ENCODE measurements at places on chromosomes 7 and 10.

- no peak for DNase-seq
These were observed 2.5 kb downstream of the SAP25 start for GRCh38 chr7:100570954-100571828.

GRCh38 chr7:85000735-85001350 lies 186.0 kb downstream of the SEMA3D start:
- no peak for DNase-seq

GRCh38 chr7:1969459-1970284 lies 263.1 kb downstream of the MAD1L1 start:
- DNase-seq: peak; percentile 24

DNA sequence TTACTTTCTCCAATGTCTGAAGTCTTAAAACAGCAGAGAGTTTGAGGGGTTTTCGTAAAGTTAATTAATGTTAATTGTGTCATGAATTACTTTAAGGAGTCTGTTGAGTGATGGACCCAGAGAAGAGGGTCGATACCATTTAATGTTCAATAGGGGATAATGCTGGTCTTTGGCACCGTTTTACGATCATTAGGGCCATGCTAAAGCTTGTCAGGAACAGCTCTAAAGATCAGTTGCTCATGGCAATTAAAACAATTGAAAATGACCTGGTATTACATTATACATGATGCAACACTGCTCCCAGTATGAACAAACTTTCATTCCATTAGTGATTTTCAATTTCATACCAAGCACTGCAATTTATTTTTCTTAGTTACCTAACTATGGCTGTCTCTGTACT lies 296.9 kb downstream of the ETV1 start:
- no peak for DNase-seq

- peak; percentile 17 for DNase-seq
These were observed at the start of gene AMPH for GRCh38 chr7:38630720-38631673. Gene AMPH (minus strand): TSS chr7:38631373. CDS start chr7:38631351, 22 bp downstream.

DNA sequence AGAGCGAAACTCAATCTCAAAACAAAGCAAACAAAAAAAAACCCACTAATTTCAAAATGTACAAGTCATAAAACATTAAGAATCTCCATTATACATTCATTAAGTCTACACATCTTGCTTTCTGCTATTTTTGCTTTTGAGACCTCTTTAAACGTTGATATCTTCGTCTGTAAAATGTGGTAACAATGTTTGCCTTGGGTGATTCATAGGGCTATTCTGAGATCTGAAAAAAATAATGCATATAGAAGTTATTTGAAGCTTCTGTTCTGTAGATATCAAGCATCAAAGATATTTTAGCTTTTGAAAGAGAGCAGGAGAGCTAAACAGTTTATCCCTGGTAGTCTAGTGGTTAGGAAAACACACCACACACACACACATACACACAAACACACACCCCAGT lies 158.1 kb upstream of the PLXDC2 start:
- DNase-seq: no peak

- no peak for DNase-seq
These were observed 94.0 kb downstream of the NPSR1 start for GRCh38 chr7:34751725-34752643.

DNA sequence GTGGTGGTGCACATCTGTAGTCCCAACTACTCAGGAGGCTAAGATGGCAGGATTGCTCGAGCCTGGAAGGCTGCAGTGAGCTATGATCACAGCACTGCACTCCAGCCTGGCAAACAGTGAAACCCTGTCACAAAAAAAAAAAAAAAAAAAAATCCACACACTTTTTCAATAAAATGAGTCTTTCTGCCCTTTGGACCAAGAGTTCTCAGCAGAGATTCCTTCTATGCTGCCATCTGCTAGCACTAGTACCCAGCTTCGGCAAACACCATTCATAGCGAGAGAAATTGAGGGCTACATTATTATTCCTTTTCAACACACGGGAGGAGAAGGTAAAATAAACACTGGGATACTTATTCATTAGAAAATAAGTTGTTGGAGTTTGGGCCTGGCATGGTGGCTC lies 43.4 kb upstream of the CCDC7 start:
- DNase-seq: no peak

DNA sequence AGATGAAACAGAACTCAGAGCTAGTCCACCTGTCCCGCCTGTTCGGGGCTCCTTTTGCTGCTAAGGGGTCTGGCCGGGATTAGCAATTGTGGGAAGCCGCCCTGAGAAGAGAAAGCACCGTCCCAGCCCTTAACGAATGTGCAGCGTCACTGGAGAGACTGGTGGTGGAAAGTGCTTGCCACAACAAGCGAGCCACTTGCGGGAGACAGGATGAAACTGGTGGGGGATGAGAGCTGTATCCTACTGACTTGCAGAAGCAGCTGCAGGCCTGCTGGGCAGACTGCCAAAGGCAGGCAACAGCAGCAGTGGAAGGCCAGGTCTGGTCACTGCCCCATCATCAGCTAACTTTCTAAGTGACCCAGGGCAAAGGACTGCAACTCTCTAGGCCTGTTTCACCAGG lies 95.4 kb downstream of the FAM53B start:
- DNase-seq: peak; percentile 92

GRCh38 chr10:82288461-82288881 lies 413.5 kb downstream of the NRG3 start:
- no peak for DNase-seq

DNA sequence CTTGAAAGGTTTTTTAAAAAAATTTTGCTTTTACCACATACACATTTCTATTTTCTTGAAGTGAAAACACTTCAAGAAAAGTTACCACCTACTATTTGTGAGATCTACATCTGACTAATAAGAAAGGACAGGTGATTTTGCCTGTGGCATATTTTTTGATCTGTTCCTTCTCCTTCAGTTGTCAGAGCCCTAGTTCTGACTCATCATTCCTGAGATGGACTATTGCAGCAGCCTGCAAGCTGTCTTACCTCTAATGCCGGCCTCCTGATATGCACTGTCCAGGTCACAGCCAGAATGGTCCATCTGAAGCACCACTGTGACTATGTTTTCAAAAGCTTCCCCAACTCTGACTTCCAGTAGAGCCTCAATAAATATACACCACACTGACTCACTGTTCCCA lies 28.2 kb upstream of the ANK3 start:
- DNase-seq: no peak

- DNase-seq: no peak
These were observed 94.9 kb upstream of the PIK3CG start for GRCh38 chr7:106770191-106770590.

DNA sequence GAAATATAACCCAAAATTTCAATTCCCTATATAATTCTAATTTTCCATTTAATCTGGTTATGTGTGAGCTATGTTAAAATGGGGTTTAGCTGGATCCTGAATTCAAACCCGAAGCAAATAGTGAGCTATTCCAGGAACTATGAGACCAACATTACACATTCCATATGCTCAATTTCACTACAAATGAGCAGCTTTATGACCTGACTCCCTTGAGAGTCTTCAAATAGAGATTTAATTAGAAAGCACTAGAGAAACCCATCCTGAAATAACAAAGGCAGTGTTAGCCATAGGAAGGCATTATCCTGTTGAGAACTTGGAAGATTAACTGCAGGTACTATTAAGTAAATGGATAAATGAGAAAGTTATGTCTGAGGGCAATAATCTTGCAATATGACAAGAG lies 890.0 kb downstream of the GRM8 start:
- DNase-seq: no peak

DNA sequence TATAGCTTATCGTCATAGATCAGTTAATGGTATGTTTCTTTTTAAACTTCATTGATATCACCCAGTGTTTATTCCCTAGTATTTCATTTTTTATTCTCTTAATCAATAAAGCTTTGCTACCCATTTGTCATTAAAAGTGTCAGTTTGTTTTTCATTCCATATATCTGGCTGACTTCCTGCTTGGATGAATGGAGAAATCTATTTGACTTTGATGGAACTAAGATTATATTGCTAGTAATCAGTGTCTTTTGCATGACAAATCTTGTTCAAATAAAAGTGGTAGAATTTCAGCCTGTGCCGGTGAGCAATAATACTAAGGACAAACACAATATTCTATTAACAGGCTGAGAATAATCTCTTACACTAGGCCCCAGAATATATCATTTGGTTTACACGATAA lies 203.3 kb downstream of the SEC23IP start:
- DNase-seq: no peak

DNA sequence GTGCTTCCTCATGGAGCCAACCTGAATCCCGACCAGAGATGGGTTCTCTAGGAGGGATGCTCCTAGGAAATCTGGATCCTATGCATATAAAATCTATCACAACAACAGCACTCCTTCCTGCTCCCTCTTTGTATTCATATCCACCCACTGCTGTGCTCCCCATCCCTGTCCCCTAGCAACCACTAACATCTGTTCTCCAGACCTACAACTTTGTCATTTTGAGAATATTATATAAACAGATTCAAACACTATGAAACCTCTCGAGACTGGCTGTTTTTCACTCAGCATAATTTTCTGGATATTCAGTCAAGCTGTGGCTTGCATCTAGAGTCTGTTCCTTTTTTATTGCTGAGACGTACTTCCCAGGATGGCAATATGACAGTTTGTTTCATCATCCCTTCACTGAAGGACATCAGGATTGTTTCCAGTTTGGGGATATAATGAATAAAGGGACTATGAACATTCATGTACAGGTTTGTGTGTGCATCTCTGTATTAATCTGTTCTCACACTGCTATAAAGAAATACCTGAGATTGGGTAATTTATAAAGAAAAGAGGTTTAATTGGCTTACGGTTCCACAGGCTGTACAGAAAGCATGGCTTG lies 36.0 kb upstream of the PRR15 start:
- no peak for DNase-seq

DNA sequence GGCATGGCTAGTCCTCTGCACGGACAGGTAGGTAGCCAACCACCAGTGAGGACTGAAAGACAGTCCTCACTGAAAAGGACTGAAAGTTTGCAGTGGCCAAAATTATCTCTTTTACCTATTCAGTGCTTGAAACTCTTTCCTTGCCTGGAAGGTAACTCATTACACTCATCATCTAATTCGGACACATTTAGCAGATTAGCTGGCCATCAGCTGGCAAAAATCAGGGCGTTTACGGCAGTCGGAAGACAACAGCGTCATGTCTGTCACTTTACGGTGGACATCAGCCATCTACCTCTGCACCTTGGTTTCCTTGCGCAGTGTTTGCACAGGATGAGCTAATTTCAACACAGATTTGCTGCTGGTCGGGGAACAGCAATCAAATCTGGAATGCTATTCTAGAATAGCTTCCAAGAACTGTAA lies 740 bp downstream of the ANXA7 start:
- DNase-seq: peak; percentile 9

DNA sequence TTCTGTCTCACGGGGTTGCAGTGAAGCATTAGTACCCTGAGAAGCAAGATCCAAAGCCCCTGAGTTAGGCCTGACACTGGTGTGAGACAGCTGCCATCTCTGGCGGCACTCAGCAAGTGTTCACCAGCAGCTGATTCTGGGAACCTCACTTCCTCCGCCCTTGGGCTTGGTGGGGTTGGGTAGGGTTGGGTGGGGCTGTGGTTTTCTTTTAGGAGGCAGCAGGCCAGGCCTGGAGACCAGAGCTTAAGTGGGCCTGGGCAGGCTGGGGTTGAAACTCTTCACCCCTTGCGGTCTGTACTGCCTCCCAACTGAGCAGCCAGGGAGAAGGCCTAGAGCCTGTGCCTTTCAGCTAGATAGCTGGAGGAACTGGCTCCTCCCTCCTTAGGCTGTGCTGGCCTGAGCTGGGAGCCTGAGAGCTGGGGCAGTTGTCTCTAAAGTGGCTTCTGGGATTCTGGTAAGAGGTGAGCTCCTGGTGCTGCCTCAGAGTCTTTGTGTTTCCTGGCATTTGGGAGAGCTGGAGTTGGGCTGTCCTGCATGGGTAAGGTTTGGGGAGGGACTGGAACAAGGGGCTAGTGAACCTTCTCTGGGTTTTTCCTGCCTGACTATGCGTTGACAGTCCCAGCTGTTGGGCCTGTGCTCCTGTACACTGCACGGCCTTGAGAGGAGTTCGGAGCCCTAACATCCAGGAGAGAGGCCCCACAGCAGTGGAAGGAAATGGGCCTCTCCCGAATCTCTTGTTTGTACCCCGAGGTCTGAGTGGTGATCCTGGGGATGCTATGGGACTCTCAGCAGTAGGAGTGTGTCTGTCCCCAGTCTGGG lies 5.1 kb downstream of the TSPAN14 start:
- no peak for DNase-seq

DNA sequence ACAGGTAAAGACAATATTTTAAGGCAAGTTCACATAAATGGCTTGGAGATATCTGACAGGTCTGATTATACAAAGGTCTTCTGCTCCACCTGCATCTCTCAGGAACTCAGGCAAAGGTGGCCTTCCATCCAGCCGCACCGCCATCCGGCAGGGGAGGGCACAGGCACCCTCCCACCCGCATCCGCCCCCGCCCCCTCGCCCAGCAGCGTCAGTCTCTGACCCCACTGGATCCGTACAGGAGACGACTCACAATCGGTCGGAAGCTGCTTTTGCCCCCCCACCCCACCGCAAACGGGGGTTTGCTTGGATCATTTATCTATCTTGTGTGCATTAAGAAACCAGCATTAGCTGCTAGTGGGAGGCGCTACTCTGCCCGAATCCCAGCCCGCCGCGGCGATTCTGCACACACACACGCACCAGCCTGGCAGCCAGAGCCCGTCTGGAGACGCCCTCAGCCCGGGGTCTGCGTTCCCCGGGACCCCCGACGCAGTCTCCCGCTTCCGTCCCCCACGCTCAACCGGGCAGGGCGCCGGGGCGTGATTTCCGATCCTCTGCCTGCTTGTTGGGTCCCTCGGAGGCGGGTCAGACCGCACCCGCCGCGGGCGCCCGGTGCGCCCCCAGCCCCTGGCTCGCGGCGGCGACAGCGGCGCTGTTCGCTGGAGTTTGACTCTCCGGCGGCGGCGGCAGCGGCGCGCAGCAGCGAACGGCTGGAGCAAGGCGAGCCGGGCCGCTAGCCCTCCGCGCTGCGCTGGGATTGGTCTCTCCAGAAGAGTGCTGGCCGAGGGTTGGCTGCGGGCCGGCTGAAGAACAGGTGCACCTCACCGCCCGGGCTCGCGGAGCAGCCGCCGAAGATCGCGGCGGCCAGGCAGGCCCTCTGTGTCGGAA lies 820 bp upstream of the NRG3 start:
- DNase-seq: no peak

DNA sequence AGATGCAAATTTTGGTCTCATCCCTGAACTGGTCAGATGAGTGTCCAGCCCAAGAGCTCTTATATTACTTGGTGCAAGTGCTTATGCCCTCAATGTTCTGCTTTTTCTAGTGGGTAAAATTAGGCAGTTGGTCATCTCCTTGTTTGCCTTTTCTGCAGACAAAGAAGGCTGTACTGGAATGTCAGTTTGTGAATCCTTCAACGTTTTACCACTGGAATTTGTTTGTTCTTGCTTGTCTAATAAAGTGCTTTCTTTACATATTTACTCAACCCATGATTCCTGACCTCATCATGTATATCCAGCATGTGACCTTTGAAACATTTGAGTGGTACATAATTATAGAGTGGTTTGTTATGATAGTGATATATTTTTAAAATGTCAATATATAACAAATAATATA lies 232.2 kb upstream of the TEX47 start:
- no peak for DNase-seq

- DNase-seq: no peak
These were observed 198.3 kb downstream of the ADRA2A start for GRCh38 chr10:111275091-111275490.

Measured in globus pallidus (tissue), 1 donor.